Posterior cingulate gyrus (tissue), 11 donors: ENCODE measurements at places on chromosomes 16 and 17.
A peak's percentile ranks its signal among the peaks of the same experiment; 100 is the strongest.

GRCh38 chr17:50026837-50027171, 29.1 kb upstream of the ITGA3 start:
- DNase-seq, result peak; percentile 82

- no peak for DNase-seq
These were observed 18.2 kb upstream of the ABCA10 start for GRCh38 chr17:69246726-69247375.

DNA sequence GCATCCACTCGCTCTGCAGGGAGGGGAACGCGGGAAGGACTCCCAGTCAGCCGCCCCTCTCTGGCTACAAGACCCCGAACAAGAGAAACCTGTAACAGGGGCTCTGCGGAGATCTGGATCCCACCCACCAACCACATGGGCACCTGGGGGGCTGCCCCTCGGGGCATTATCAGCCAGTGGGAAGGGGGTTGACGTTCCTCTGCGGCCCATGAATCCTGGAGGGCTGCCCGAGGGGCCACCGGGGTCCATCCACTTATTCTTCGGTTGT, 1.8 kb upstream of the PCGF2 start:
- DNase-seq, result no peak

DNA sequence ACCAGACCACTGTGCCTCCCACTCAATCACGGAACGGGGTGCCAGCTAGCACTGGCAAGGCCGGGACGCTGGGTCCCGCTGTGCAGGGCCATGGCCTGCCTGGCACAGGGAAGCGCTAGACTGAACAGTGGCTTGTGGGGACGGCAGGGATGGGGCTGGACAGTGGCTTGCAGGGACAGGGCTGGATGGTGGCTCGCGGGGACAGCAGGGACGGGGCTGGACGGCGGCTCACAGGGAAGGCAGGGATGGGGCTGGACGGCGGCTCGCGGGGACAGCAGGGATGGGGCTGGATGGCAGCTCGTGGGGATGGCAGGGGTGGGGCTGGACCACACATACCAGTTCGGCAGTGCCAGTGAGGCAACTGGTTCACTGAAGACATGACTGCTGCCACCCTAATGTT, 32.6 kb downstream of the LMF1 start:
- no peak for DNase-seq

DNA sequence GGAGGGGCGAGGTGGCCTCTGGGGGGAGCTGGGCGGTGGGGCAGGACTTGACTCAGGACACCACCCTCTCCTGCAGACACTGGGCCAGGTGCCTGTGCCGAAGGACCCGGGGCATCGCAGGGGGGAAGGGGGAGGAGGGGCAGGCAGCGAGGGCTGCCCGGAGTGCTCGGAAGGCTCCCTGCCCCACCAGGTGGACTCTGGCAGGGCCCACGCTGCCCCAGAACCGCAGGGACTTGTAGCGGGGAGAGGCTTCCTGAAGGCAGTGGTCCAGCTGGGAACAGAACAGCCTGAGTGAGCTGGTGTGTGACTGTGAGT, 4.4 kb upstream of the HCRT start:
- no peak for DNase-seq

GRCh38 chr17:63699638-63700527, at the start of gene LIMD2:
Gene LIMD2, minus strand, starts transcription at chr17:63700125. Its CDS starts 827 bp downstream, at chr17:63699298.
- DNase-seq, result no peak
